Foreskin melanocyte (primary cell): ENCODE measurements at places on chromosomes 4 and X.
A peak's percentile ranks its signal among the peaks of the same experiment; 100 is the strongest.

DNA sequence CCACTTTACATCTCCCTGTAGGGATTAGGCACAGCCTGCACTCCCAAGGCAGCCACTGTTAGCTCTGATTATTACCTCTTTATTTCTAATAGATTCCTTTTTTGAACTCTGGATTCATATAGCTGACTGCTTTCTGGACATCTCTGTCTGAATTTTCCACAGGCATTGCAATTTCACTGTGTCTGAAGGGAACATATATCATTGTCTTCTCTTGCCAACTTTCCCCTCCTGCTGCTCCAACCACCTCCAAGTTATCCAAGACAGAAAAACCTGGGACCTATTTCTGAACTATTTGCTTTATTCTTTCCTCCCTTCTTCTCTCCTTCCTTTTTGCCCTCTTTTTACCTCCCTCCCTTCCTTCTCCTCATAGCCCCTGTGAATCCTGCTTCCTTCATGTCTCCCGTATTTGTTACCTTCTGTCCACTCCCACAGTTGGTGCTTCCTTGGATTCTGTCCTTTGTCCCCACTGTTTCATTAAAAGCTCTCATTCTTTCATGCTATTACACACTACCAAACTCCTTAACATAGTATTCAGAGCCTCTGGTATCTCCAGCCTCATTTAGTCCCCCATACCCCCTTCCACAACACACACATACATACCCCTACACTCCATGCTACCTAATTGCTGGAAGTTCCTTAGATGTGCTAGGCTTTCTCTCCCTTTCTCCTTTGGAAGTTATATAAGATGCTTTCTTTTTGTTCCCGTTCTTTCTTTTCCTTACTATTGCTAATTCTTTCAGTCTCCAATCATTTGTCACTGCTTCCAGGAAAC lies 34.7 kb downstream of the FGF2 start:
- DNase-seq = no peak

GRCh38 chrX:27565992-27566391 lies 24.2 kb upstream of the DCAF8L2 start:
- no peak for DNase-seq

DNA sequence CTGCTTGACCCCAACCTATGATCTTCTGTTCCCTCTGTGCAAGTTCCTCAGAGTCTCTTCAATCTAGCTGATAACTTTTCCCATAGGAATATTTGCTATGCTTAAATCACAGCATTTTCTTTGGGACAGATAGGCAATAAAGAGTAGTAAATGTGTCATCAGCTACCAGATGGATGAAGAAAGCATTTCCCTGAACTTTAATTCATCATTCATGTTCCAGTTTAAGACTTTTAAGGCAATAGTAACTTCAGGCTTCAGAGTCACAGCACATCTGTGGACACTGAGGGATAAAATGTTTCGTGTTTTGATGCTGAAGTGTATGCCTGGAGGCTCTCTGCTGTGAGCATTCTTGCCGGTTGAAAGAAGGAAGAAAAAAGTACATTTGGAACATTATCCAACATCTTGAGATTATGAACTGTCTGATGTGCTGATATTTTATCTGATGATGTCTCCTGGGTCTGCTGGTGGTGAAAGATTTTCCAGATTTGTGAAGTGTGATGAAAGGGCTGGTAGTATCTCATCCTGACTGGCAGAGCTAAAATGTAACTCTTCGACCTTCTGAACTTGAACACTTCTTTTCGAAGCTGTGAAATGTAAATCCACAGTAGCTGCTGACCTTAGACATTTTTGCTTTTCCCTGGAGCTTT lies 133.7 kb downstream of the DCLK2 start:
- DNase-seq = no peak

DNA sequence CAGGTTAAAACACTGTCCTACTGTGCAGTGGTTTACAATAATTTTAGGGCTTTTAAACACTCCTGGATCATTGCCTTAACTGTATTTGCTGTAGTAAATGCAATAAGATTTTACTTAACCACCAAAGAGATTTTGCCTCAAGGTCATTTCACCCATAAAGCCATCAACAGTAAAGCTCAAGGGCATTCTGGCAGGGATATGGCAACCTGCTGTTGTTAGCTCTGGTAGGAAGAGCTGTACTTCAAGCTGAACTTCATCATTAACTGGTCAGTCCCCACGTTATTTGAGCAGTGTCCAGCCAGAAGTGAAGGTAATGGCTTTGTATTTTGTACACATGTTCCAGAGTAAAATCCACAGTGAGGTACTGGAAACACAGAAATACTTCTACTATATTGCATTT lies 26.9 kb upstream of the MAOA start:
- DNase-seq = no peak

GRCh38 chr4:180449395-180449956 lies 1793.7 kb upstream of the TENM3 start:
- peak; percentile 45 for DNase-seq

DNA sequence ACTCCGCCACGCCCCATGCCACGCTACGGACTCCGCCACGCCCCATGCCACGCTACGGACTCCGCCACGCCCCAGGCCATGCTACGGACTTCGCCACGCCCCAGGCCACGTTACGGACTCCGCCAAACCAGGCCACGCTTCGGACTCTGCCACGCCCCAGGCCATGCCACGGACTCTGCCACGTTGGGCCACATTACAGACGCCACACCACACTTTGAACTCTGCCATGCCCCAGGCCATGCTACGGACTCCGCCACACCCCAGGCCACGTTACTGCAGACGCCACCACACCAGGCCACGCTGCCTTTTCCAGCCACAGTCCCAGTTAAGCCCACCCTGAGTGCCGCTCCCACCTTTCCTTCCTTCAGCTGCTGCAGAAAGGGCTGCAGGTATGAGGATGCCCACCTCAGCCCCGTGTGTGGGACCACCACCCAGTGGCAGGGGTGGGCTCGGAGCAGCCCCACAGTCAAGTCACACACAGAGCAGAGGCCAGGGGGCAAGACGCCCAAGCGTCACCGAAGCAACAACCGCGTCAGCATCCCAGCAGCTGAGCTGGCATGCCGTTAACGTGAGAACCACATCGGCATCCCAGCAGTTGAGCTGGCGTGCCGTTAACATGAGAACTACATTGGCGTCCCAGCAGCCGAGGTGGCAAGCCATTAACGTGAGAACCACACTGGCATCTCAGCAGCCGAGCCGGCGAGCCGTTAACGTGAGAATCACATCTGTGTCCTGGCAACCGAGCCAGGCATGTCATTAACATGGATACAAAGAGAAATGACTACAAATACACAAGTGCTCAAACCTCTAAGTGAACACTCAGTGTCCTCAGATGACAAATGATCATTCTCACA lies 26.4 kb downstream of the GAK start:
- no peak for DNase-seq

DNA sequence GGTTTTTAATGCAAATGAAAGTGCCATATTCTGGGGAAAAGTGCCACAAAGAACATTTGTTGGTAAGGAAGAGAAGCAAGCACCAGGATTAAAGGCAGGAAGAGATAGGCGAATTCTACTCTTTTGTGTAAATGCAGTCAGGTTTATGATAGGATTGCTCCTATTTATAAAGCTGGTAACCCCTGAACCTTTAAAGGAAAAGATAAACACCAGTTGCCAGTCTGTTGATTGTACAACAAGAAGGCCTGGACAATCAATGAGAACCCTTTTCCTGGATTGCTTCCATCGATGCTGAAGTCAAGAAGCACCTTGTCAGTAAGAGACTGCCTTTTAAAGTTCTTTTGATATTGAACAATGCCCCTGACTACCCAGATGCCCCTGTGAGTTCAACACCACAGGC lies 158.1 kb upstream of the NRK start:
- no peak for DNase-seq

GRCh38 chr4:182238355-182238931 lies 4.8 kb upstream of the TENM3 start:
- DNase-seq = no peak

GRCh38 chrX:15474028-15474427 lies 19.1 kb downstream of the PIR start:
- DNase-seq = no peak

GRCh38 chr4:165867961-165868360 lies 5.1 kb upstream of the TLL1 start:
- no peak for DNase-seq

GRCh38 chr4:88441696-88442095 lies 15.2 kb upstream of the HERC5 start:
- DNase-seq = no peak

- DNase-seq = no peak
Observed at GRCh38 chr4:73006286-73006990, 63.1 kb downstream of the COX18 start.
